Cortex of kidney (tissue), 1 donor: ENCODE measurements at places on chromosomes 2 and 18.

- DNase-seq: no peak
These were observed 35.4 kb downstream of the FASTKD2 start for GRCh38 chr2:206800506-206801417.

DNA sequence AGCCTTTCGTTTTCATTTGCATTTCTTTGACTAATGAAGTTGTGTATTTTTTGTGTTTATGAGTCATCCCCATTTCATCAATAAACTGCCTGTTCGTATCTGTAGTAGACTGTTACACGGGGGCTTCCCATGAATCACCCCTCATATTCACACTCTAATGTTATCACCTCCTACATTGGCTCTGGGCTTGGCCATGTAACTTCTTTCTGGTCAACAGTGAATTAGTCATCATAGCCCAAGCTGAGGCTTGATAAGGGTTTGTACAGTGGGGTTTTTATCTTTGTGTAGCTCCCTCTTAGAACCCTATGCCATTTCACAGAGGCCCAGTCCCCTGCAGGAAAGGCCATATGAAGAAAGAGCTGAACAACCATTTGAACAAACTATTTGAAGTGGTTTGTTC, 151.0 kb downstream of the CCBE1 start:
- no peak for DNase-seq

DNA sequence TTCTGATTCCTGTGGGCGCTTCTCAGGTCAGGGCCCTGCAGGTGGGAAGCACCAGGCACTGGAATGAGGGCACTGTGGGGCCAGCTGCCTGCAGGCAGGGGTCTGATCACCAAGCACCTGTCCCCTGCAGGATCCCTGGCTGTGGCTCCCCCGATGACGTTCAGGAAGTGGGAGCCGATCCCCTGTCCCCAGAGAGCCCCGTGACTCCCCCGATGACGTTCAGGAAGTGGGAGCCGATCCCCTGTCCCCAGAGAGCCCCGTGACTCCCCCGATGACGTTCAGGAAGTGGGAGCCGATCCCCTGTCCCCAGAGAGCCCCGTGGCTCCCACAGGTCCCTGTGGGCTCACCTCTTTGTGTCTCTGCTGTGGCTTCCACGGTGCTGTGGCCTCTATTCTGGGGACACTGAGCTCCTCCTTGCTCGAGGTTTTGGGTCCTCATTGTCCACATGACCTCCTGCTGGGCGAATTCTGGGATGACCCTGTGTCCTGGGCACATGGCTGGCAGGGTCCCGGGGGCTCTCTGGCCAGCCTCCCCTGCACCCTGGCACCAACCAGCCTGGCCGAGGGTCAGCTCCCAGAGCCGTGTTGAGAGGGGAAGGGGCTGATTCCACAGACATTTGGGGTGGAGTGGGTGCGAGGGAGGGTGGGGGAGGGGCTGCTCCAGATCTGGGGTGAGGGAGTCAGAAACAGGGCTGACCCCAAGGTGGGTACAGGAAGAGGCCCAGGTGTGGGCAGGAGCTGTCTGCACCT, 4.8 kb downstream of the NEU4 start:
- DNase-seq: no peak

DNA sequence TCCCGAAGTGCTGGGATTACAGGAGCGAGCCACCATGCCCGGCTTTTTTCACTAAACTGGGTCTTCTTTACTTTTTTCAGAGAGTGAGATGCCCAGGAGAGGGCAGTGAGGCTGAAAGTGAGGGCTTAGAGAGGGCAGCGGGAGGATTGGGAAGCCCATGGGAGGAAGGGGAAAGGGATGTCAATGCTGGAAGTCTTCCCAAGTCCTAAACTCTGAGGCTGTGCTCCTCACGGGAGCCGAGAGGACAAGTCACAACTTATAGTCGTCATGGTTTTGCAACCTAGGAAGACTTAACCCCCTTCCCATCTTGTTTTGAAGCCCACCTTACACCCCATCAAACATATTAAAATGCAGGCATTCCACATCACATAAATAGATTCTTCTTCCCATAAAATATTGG, 15.1 kb upstream of the MEP1B start:
- no peak for DNase-seq

- no peak for DNase-seq
These were observed 81.8 kb upstream of the LCLAT1 start for GRCh38 chr2:30365201-30365600.

- DNase-seq: no peak
These were observed 17.3 kb upstream of the ARL5A start for GRCh38 chr2:151845481-151845880.

DNA sequence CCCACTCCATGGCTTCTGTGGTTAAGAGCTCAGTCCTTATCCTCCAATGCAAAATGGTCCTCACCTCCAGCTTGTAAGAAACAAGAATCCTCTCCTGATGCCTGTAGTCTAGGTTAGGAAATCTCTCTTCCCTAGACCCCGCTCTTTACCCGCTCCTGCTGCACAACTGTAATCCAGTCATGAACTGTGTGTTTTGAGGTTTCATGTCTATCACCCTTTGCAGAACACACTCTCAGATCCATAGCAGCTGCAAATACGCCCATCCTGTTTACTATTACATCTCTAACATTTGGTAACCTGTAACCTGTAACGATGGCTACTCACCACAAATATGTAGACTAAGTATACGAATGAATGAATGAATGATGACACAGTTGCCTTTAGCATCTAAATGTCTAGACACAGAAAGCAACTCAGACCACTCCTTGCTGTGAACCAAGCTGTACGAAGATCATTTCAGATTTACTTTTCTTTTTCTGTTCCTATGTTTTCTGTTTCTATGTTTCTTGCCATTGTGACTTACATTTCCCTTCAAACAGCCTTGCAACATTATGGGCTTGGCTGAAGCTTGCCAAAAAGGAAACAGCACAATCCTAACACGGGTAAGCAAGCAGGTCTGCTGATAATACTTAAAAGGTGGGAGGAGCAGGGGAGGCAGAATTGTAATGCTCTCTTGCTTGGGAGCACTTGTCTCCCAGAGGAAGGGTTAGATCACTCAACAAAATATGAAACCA, 53.7 kb downstream of the EPHA4 start:
- DNase-seq: no peak

GRCh38 chr2:239343946-239344856, 56.6 kb downstream of the HDAC4 start:
- no peak for DNase-seq

- no peak for DNase-seq
These were observed 450.1 kb upstream of the LRATD1 start for GRCh38 chr2:14182227-14182946.

DNA sequence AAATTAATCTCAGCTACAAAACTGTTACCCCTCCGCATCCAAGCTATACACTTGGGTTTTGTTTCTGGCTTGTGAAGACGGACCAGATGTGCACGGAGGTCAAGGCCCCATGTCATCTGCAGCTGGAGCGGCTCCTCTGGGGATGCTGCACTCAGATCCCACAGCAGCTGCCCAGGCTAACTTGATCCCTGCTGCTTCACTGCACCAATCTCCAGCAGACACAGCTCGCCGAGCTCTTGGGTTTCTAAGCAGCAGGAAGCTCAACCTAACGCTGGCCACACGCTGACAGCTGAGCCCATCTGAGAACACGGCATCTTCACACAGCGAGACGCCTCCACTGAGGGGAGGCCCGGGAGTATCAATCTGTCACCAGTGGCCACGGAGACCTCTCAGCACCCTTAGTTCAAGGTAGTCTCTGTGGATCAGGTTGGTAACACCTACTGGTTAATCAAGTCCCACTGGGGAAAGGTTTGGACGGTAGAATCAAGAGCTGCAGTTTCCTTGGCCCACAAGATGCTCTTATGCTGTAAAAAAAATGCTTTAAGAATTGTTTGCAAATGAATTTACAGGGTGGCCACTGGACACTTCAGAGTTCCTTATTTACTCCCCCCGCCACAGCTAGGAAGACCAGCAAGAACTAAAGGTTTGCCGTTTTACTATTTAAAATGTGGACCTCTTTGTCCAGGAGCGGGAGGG, 67.5 kb downstream of the EMILIN2 start:
- DNase-seq: no peak

DNA sequence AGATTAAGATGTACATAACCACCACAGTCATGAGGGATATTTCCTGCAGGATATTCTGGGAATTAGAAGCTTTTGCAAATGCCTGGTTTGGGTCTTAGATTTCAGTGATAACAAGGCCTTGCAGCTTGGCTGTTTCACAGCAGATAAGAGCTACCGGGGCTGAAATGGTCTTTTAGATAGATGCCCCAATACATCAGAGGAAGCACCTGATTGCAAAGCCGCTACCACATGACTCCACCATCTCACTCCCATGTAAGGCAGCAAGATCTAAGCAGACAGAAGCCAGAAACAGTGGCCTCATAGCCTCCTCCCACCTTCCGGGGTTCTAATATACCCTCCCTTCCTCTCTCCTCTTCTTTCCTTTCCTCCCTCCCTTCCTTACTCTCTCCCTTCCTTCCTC, 31.1 kb upstream of the EPG5 start:
- no peak for DNase-seq

DNA sequence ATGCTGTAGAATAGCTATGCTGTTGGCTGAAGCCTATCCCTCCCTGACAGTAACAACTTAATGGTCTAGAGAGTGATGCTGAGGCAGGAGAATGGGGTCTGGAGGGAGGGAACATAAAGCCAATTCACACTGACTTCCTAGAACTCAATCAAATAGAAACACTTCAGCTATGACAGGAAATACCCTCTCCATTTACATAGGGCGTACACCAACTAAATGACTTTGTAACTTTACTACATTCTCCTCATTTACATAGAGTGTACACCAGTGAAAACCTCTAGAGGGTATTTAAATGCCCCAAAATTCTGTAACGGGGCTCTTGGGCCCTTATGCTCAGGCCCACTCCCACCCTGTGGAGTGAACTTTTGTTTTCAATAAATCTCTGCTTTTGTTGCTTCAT, 41.5 kb downstream of the YPEL5 start:
- DNase-seq: no peak

GRCh38 chr2:88751768-88752167, 60.3 kb downstream of the RPIA start:
- DNase-seq: no peak

DNA sequence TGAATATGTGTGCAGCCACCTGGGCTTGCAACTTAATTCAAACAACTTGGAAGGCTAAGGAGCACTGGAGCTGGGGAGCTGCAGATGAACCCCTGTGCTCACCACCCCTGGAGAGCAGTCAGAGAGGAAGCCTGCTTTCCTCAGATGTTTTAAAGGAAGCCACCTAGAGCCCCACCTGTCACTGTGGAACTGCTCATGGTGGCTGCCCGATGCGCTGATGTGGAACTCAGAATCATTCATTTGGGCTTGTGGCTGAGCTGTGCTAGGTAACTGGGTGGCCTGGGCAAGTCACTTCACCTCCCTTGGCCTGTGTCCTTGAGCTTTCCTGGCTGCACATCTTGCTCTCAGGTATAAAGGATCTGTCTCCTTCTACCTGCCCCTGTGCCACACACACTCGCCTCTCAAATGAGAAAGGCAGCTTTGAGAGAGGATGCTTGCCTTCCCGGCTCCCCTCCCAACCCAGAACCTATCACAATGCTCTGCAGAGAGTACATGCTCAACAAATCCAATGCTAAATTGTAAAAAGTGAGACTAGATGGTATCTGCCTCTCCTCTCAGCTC, 41.3 kb downstream of the BCL11A start:
- DNase-seq: no peak

DNA sequence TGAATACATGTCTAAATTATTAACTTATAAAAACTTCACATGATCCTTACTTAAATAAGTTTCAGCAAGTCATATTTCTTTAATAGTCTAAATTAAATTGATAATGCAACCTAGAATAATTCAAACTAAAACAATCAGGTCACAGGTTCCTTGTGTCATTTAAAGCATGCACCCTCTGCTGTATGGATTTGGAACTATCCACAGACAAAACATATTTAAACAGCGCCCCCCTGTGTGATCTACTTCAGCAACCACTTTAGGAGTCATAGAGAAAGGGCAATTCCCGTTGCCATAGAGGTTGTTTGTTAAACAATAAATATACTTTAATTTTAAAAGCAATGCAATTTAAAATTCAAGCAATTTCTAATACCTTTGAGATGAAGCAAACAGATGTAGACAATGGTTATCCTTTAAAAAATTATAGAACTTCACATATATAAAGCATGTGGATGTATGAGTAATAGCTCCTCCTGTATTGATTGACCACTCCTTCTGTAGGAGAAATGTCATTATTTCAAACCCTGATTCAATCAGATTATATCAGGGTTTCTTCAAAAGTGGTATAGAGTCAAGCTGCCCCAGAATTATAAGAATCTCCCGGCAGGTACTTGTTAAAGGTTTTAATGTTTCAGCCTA, 21.2 kb downstream of the GRB14 start:
- no peak for DNase-seq

GRCh38 chr2:171999161-171999560, 592 bp upstream of the METAP1D start:
- DNase-seq: no peak
